T47D (cell line): ENCODE measurements at places on chromosomes 1 and 21.

GRCh38 chr1:8317647-8318381 lies at the start of gene SLC45A1:
Gene SLC45A1, plus strand, starts transcription at chr1:8318114. Its CDS starts 6,216 bp downstream, at chr1:8324330.
- peak; percentile 45 for DNase-seq

GRCh38 chr1:227942021-227942715 lies 5.6 kb downstream of the WNT9A start:
- no peak for DNase-seq

DNA sequence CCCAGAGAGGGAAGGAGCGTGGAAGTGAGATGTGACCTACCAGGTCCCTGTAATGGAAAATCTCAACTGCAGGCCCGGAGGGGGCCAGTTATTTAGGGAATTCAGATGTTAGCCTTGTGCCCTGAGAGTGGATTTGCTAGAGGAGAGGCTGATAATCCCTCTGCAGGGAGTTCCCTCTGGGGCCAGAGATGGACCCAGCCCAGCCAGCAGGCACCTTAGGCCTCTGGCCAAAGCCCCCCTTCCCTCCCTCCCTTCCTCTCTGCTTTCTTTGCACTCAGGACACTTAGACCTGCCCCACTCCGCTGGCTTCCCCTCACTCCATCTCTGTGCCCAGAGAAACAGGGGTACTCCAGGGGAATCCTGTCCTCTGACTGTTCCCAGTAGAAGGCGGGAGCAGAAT lies 1.5 kb upstream of the ATP1A2 start:
- no peak for DNase-seq

- DNase-seq, result peak; percentile 23
These were observed 80.2 kb upstream of the F3 start for GRCh38 chr1:94621802-94622201.

GRCh38 chr1:41713557-41714327 lies 205.0 kb downstream of the HIVEP3 start:
- no peak for DNase-seq

GRCh38 chr1:160171980-160172379 lies 18.4 kb upstream of the CASQ1 start:
- DNase-seq, result no peak

DNA sequence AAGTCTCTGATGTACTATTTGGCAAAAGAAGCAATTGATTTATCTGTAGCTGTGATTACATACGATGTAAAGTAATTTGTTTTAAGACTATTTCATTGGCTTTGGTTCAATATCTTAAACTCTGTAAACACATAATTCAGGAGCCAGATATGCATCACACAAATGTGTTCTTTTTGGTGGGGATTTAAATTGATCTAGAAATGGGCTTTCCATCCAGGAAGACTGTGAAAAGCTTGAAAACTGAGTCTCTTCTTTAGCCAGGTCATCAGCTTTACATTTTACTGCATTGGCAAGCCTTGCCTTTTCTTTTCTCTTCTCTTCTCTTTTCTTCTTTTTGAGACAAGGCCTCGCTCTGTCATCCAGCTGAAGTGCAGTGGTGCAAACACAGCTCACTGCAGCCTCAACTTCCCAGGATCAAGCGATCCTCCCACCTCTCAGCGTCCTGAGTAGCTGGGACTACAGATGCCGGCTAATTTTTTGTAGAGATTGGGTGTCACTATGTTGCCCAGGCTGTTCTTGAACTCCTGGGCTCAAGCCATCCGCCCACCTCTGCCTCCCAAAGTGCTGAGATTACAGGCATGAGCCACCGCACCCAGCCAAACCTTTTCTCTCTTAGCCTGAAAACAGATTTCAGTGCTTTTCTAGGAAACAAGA lies 1.4 kb downstream of the RCAN3 start:
- DNase-seq, result no peak

DNA sequence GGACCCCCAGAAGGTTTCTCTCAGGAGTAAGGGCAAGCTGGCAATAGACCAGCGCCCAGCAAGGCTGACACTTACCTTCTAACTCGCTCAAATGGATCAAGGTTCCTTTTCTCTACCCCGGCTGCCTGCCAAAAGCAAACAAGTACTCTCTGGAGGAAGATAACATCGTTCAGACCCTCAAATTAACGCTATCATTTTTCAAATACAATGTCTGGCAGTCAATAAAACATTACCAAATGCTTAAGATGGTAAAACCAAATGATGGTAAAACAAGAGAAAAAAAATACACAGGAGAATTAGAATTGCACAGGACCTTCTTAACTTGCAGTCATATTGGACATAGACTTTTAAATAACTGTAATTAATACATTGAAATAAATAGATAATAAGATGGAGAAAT lies 148.1 kb downstream of the SPATA46 start:
- DNase-seq, result no peak

- DNase-seq, result no peak
These were observed 3.1 kb upstream of the ELF3 start for GRCh38 chr1:202007304-202007703.
